ENCODE measurements at places on chromosomes 6 and 20. TPM values are rescaled to one million over a fixed set of nuclear protein-coding genes. Genes with fewer than 3 reads are reported as not detected.

Gene MYB
- 7.4 TPM for total RNA-seq

Gene JAG1
- 10.9 TPM for total RNA-seq

Gene IL17F
- not detected for total RNA-seq

Gene APOBEC2
- total RNA-seq = not detected

Gene EYA2
- total RNA-seq = 0.15 TPM

Gene IL17A
- total RNA-seq = not detected

Gene ECT2L
- total RNA-seq = not detected

Gene RIOK1
- 6.2 TPM for total RNA-seq

Gene GRM4
- total RNA-seq = not detected

Gene IPCEF1
- total RNA-seq = 1.6 TPM

Gene KCNS1
- 1.5 TPM for total RNA-seq

Gene SLC22A1
- total RNA-seq = not detected

Gene TRIM10
- total RNA-seq = not detected

Gene SPATA2
- 4.1 TPM for total RNA-seq

Gene LPIN3
- total RNA-seq = 0.76 TPM

Gene LAMA2
- 3.8 TPM for total RNA-seq

Gene EGFL8
- 1.6 TPM for total RNA-seq

Gene TMC2
- not detected for total RNA-seq

Gene ERVFRD-1
- not detected for total RNA-seq

Gene CYP24A1
- 39.6 TPM for total RNA-seq

Gene SRF
- total RNA-seq = 26.5 TPM

Gene NKAIN2
- not detected for total RNA-seq

Gene PI3
- not detected for total RNA-seq

Gene PACSIN1
- 0.20 TPM for total RNA-seq

Gene TENT5A
- total RNA-seq = 64.6 TPM

Gene MAFB
- total RNA-seq = 7.4 TPM

Gene BCAS1
- not detected for total RNA-seq
